ENCODE measurements at places on chromosomes 4 and X. TPM values are rescaled to one million over a fixed set of nuclear protein-coding genes. Genes with fewer than 3 reads are reported as not detected.

DNA sequence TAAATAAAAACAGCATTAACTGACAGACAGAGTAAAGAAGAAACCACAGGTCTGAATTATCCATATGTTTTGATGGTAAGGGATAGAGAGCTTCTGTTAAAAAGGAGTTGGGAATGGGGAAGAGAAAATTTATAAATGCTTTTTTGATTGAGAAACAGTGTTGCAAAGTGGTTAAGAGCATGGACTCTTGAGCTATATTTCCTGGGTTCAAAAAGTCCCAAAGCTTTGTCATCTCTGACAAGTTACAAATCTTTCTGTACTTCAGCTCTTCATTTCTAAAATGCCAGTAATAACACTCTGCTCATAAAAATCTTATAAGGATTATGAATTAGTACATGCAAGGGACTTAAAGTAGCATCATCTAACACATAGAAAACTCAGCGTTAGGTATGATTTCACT lies 62.2 kb downstream of the N4BP2 start:
- H3K27me3 ChIP-seq, result no peaks in the 10 kb centered on the region
- H3K36me3 ChIP-seq, result no peaks in the 10 kb centered on the region
- no peak overlapping the region for H3K27ac ChIP-seq
- DNase-seq, result no peak
- peaks cover 10% of the 10 kb centered on the region for H3K4me1 ChIP-seq
- H3K4me3 ChIP-seq, result no peak overlapping the region

GRCh38 chr4:109067508-109068235 lies 234.8 kb downstream of the COL25A1 start:
- no peak for DNase-seq
- H3K27ac ChIP-seq, result peak overlapping the region; percentile 15
- H3K27me3 ChIP-seq, result no peaks in the 10 kb centered on the region
- no peaks in the 10 kb centered on the region for H3K36me3 ChIP-seq
- H3K4me3 ChIP-seq, result no peak overlapping the region

DNA sequence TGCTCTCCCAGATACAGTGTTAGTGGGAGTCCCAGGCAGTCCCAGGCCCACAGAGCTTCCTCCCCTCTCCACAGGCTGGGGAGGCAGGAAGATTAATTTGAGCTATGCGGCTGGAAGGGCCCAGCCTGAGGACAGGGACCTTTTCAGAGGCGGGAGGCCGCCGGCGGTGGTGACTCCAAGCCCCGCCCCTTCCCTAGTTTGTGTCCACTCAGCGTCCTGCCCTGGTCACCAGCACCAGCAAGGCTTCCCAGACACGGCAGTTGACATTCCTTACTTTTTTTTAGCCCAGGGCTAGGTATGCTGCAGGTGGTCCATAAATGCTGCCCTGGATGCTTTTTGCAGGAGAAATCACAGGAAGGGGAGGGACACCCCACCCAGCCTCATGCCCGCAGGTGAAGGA lies 67.7 kb upstream of the LRPAP1 start:
- no peaks in the 10 kb centered on the region for H3K36me3 ChIP-seq
- H3K27me3 ChIP-seq, result no peaks in the 10 kb centered on the region
- H3K4me3 ChIP-seq, result no peak overlapping the region
- no peaks in the 10 kb centered on the region for H3K4me1 ChIP-seq
- no peak overlapping the region for H3K27ac ChIP-seq

- peaks cover 33% of the 10 kb centered on the region for H3K4me1 ChIP-seq
- no peak for DNase-seq
- H3K4me3 ChIP-seq, result no peak overlapping the region
- H3K27ac ChIP-seq, result no peak overlapping the region
- H3K27me3 ChIP-seq, result no peaks in the 10 kb centered on the region
These were observed 41.9 kb downstream of the FHL1 start for GRCh38 chrX:136189222-136189621.

GRCh38 chrX:21993265-21993664 lies 38.9 kb upstream of the PHEX start:
- no peak overlapping the region for H3K27ac ChIP-seq
- no peak overlapping the region for H3K4me3 ChIP-seq
- H3K27me3 ChIP-seq, result no peaks in the 10 kb centered on the region
- peaks cover 20% of the 10 kb centered on the region for H3K36me3 ChIP-seq
- DNase-seq, result no peak
- H3K4me1 ChIP-seq, result no peaks in the 10 kb centered on the region

DNA sequence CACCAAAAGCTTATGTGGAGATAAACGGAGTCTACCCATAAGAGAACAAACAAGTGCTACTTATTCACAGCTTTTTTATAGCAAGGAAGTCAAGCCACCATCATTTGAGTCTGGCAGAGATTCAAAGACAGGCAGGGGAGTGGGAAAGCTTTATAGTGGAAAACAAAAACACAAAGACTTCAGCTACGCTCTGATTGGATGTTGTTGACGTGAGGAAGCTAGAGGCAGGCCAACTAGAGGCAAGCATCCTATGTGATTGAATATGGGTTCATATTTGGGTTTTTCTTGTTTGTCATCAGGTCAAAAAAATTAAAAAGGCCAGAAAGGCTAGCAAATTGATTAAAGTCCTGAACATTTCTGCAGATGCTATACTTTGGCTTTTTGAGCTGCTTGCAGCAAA lies 719 bp upstream of the TCEAL4 start:
- DNase-seq, result no peak
- peak overlapping the region; percentile 9 for H3K4me3 ChIP-seq
- H3K27ac ChIP-seq, result no peak overlapping the region
- peaks cover 15% of the 10 kb centered on the region for H3K36me3 ChIP-seq
- H3K4me1 ChIP-seq, result peaks cover 3% of the 10 kb centered on the region

DNA sequence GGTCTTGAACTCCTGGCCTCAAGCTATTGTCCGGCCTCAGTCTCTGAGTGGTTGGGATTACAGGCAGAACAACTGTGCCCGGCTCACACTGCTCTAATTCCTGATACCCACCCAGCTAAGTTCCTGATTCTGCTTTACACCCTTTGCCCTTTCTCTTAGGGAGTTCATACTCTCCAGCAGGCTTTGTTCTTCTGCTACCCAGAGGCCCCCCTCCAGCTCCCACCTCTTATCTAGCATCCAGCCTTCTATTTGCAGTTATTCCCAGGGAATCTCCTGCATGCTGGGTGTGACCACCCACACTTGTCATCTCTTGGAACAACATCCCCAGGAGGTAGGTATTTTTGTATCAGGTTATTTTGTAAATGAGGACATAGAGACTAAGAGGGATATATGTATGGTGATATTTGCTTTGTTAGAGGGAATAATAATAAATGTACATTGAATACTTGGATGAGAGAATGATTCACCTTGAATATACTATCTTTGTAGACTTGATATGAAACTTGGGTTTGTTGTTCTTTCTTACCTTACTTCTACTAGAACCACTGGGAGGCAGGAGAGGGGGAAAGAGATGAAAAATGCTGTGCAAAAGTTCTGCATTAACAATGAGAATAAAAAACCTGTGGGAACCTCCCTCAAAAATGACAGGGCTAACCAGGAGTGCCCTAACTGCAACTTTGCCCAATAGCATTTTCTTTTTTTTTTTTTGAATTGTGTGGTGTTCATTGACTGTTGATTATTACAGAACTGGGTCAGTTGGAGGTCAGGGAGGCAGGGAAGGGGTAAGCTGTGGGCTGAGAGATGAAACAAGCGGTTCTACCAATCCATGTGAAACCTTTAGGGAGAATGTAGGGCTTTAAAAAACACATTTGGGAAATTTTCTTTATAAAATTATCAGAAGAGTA lies 157.4 kb downstream of the SPRY1 start:
- H3K27ac ChIP-seq, result no peak overlapping the region
- DNase-seq, result no peak
- no peaks in the 10 kb centered on the region for H3K36me3 ChIP-seq
- no peak overlapping the region for H3K4me3 ChIP-seq

KDR gene
- not detected for total RNA-seq

GRCh38 chr4:76717431-76717830 lies 180.5 kb downstream of the SOWAHB start:
- no peaks in the 10 kb centered on the region for H3K27me3 ChIP-seq
- no peak overlapping the region for H3K4me3 ChIP-seq
- no peak for DNase-seq
- H3K36me3 ChIP-seq, result peaks cover 5% of the 10 kb centered on the region

CFAP299 gene
- total RNA-seq, result 1.5 TPM

TCEAL2 gene
- not detected for total RNA-seq

- no peak overlapping the region for H3K27ac ChIP-seq
- H3K36me3 ChIP-seq, result no peaks in the 10 kb centered on the region
- H3K4me1 ChIP-seq, result no peaks in the 10 kb centered on the region
- H3K27me3 ChIP-seq, result no peaks in the 10 kb centered on the region
- DNase-seq, result no peak
- no peak overlapping the region for H3K4me3 ChIP-seq
These were observed 46.7 kb downstream of the MAGEB17 start for GRCh38 chrX:16213961-16214360.

GRCh38 chr4:119080721-119081541 lies 54.7 kb upstream of the MYOZ2 start:
- H3K27me3 ChIP-seq, result no peaks in the 10 kb centered on the region
- no peak overlapping the region for H3K27ac ChIP-seq
- DNase-seq, result no peak
- H3K4me3 ChIP-seq, result no peak overlapping the region
- H3K4me1 ChIP-seq, result peaks cover 4% of the 10 kb centered on the region
- H3K36me3 ChIP-seq, result no peaks in the 10 kb centered on the region

HTR2C gene
- total RNA-seq, result not detected

GRCh38 chrX:136577552-136577951 lies 45.5 kb downstream of the VGLL1 start:
- peaks cover 2% of the 10 kb centered on the region for H3K27me3 ChIP-seq
- H3K4me1 ChIP-seq, result no peaks in the 10 kb centered on the region
- peak; percentile 80 for DNase-seq
- H3K4me3 ChIP-seq, result no peak overlapping the region
- H3K36me3 ChIP-seq, result no peaks in the 10 kb centered on the region

CXXC4 gene
- not detected for total RNA-seq

DGKK gene
- total RNA-seq, result not detected

- no peak overlapping the region for H3K4me3 ChIP-seq
- H3K27me3 ChIP-seq, result no peaks in the 10 kb centered on the region
- peaks cover 7% of the 10 kb centered on the region for H3K4me1 ChIP-seq
- no peak for DNase-seq
These were observed 102.5 kb downstream of the AMMECR1 start for GRCh38 chrX:110215411-110215810.

DNA sequence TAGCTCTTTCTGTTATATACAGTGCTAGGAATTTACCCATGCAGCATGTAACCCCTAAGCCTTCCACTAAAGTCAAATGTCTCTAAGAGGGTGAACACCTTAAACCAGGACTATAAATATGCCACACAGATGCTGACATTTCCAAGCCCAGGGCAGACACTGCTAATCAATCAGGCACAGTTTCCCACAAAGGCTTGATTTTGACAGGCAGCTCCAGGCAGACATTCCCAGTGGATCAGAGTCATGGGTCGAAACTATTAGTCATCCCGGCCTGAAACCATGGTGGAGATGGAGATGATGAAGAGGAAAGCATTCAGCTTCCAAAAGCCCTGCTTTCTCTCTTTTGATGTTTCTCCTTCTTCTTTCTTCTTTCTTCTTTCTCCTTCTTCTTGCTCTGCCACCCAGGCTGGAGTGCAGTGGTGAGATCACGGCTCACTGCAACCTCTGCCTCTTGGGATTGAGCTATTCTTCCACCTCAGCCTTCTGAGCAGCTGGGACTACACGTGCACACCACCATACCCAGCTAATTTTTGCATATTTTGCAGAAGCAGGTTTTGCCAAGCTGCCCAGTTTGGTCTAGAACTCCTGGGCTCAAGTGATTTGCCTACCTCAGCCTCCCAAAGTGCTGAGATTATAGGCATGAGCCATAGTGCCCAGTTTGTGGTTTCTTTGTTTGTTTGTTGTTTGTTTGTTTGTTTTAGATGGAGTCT lies 21.0 kb upstream of the SORCS2 start:
- no peak overlapping the region for H3K27ac ChIP-seq
- peak; percentile 87 for DNase-seq
- H3K4me3 ChIP-seq, result no peak overlapping the region
- no peaks in the 10 kb centered on the region for H3K36me3 ChIP-seq
- peaks cover 6% of the 10 kb centered on the region for H3K27me3 ChIP-seq

- H3K27me3 ChIP-seq, result no peaks in the 10 kb centered on the region
- H3K4me3 ChIP-seq, result no peak overlapping the region
- H3K36me3 ChIP-seq, result no peaks in the 10 kb centered on the region
- H3K27ac ChIP-seq, result no peak overlapping the region
- DNase-seq, result no peak
- no peaks in the 10 kb centered on the region for H3K4me1 ChIP-seq
These were observed 30.9 kb upstream of the CDKN2AIP start for GRCh38 chr4:183413234-183414200.

GRCh38 chr4:158819942-158820786 lies 51.3 kb downstream of the FNIP2 start:
- no peaks in the 10 kb centered on the region for H3K36me3 ChIP-seq
- no peak overlapping the region for H3K4me3 ChIP-seq
- no peak for DNase-seq

- H3K27me3 ChIP-seq, result no peaks in the 10 kb centered on the region
- H3K4me1 ChIP-seq, result no peaks in the 10 kb centered on the region
- no peak overlapping the region for H3K4me3 ChIP-seq
- DNase-seq, result no peak
- H3K36me3 ChIP-seq, result no peaks in the 10 kb centered on the region
These were observed 66.2 kb downstream of the IL15 start for GRCh38 chr4:141702472-141703182.

SPANXA1 gene
- not detected for total RNA-seq

GRCh38 chrX:72573158-72573511 lies 492 bp upstream of the HDAC8 start:
- H3K36me3 ChIP-seq, result peaks cover 2% of the 10 kb centered on the region
- peak overlapping the region; percentile 72 for H3K4me3 ChIP-seq
- peaks cover 10% of the 10 kb centered on the region for H3K27me3 ChIP-seq
- no peak overlapping the region for H3K27ac ChIP-seq
- no peak for DNase-seq

- no peak overlapping the region for H3K27ac ChIP-seq
- peaks cover 14% of the 10 kb centered on the region for H3K4me1 ChIP-seq
- DNase-seq, result peak; percentile 90
- no peaks in the 10 kb centered on the region for H3K27me3 ChIP-seq
These were observed 83.1 kb downstream of the RELL1 start for GRCh38 chr4:37603070-37603468.

PCDH18 gene
- total RNA-seq, result 191 TPM
